ENCODE measurements at places on chromosomes 5 and 9.

- no peak for DNase-seq
Measured at GRCh38 chr9:34996905-34997279, 7.3 kb downstream of the DNAJB5 start.

DNA sequence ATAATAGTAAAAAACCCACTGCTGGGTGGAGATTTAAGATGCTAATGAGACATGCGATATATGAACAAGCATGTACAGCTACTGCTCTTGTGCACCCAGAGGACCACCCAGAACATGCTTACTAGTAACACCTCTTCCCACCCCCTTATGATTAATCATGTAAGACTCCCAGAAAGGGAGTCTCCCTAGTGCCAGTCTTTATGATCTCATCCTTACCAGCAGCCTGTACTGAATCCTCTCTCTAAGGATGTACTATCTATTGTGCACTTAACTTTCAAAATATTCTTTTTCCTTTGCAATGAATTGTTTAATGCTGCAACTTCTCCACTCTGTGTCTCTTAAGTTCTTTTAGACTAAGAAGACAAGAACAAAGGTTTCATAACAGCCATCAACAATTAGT is 9.1 kb upstream of the MAT2B start:
- DNase-seq, result no peak

DNA sequence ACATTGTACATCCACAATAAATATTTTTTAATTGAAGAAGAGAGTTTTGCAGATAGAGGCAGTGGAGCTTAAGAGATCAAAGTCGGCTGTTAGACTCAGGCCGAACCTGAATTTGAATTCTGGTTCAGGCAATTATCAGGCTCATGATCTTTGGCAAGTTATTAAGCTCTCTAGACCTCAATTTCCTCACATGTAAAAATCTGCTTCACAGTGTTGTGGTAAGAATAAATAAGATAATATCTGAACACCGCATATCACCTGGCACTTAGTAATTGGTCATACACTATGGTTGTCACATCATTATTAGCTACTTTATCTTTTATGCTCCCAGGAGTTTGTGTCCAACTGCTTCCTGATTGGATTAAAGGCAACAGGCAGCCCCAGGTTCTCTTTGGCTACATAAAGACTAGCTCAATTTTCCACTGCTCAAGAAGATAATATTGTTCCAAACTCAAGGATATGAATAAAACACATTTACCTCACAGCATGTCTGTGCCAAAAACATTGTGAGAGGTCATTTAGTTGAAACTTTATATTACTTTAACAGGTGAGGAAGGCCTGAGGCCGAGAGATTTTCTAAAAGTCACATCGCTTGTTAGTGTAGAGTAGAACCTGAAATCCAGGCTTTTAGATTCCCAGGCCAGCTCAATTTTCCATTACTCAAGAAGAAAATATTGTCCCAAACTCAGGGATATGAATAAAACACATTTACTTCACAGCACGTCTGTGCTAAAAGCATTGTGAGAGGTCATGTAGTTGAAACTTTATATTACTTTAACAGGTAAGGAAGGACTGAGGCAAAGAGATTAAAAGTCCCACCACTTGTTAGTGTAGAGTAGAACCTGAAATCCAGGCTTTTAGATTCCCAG is 289.2 kb upstream of the PTGER4 start:
- no peak for DNase-seq

DNA sequence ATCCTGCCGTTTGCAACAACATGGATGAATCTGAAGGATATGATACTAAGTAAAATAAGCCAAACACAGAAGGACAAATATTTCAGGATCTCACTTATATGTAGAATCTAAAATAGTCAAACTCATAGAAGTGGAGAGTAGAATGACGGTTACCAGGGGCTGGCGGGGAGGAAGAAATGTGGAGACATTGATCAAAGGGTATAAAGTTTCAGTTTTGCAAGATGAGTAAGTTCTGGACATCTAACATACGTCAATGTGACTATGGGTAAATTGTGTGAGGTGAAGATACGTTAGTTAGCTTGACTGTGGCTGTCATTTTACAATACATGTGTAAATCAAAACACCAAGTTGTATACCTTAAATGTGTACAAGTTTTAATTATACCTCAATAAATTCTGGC is 200.3 kb downstream of the SNX18 start:
- no peak for DNase-seq

DNA sequence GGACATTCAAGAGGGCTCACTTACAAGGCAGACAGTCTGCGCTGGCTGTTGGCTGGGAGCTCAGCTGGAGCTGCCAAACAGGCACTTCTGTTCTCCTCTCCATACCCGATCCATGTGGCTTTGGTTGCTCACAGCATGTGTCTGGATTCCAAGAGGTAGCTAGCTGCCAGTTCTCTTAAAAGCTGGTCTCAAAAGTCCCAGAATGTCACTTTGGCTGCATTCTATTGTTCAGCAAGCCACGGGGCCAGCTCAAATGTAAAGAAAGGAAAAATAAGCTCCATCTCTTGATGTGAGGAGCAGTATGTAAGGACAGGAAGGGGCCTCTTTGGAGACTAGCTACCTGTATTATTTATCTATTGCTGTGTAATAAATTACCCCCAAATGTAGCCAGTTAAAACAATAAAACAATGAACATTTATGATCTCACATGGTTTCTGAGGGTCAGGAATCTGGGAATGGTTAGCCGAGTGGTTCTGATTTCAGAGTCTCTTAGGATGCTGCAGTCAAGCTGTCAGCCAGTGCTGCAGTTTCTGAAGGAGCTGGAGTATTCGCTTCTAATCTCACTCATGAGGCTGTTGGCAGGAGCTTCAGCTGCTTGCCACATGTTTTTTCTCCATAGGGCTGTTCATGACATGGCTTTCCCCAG is 112.7 kb upstream of the CLINT1 start:
- no peak for DNase-seq

- DNase-seq, result no peak
Measured at GRCh38 chr9:93052791-93053540, 5.5 kb upstream of the SUSD3 start.

DNA sequence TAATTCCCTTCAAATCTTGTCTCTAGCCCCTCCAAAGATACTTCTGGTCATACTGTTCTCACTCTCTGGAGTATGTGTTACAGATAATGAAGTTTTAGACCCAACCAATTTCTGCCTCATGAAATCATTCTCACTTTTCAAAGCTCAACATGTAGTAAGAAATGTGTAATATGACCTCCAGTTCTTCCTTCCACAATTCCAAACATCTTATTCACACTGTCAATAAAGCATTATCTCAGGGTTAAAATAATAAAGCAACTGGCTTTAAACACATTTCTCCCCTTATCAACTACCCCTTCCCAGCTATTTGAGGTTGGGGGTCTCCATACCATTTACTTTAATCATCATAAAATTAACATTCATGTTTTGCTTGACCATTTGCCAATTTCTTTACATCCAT is 654.1 kb downstream of the RAB3C start:
- DNase-seq, result no peak

GRCh38 chr5:159333545-159333925 is 3.2 kb upstream of the IL12B start:
- DNase-seq, result no peak

DNA sequence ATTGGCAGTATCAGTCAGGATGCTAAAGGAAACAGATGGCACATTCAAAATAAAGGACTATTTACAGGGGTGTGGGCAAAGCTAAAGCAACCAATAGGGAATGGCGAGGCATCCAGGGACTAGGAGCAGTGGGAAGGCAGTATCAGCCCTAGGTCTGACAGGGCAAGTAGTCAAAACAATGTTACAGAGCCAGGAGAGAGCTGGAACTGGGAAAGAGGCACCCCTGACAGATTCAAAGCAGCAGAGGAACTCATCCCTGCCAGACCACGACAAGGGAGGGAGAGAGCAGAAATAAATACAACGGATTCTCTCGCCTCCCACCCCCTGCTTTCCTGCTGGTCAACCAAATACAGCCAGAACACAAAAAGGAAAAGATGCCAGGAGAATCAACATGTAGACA is 371.5 kb downstream of the NR2F1-AS1 start:
- DNase-seq, result no peak

GRCh38 chr5:133469846-133470245 is 142.5 kb downstream of the FSTL4 start:
- DNase-seq, result no peak

Measured in activated T-cell treated with anti-CD3 and anti-CD28 coated beads for 1 hour (primary cell).